HTR-8/SVneo (cell line): ENCODE measurements at places on chromosomes 7 and 10.

DNA sequence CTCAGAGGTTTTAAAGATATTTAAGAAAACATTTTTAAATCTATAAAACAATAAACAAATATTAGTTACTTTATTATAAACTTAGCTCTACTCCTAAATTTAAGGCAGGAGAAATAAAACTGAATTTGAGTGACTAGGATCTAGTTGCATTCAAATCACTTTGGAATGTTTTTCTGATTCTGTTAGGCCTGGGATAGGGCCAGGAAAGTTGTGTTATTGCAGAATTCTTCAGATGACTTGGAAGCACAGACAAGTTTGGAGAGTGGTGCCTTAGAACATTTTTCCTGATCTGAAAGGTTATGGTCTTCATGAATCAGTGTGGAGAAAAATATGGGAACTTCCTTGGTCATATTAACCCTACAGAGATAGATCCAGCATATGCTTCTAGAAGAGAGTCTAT is 15.6 kb upstream of the SLC25A13 start:
- DNase-seq: no peak

GRCh38 chr7:92731335-92732063 is 104.9 kb downstream of the CDK6 start:
- DNase-seq: no peak

DNA sequence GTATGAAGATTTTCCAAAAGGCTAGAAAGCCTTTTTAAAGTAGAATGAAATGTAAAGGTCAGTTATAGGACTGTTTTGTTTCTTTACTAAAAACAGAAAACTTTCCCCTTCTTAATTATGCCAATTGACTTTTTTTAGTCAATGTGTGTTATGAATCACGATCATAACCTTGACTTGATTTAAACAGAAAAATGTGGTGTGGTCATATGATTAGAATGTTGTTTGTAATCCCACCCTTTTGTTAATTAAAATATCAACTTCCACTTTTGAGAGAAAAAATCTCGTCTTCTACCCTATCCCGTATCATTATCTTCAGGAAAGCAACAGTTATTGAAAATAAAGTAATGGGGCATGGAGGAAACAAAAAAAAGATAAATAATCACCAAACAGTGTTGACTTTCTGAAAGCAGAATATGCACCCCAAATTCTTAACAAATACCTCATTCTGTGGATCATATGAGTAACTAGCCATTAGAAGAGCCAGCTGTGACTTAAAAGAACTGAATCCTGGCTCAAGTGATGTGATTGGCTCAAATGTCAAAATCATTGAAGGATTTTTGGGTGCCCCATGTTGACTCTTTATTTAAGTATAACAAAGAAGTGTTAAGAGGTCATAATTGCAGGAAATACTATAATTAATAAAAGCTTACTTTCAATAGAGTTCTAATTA is 32.3 kb upstream of the SLC16A12 start:
- DNase-seq: no peak

DNA sequence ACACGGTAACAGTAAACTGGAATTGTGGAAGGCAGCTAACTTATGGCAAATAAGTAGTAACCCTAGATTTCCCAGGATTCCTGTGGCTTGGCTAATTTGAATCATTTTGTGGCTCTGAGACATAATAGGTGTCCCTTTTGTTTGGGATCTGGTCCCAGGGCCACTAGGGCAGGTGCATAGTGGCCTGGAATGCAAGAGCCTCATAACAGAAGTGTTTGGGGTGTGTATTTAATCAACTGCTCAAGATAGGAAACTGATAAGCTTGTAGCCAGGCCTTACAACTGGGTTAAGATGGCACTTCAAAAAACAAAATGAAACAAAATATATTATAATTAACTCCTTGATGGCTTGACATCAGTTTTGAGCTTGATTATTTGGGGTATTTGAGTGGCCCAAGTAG is 541.8 kb downstream of the ETV1 start:
- DNase-seq: no peak

DNA sequence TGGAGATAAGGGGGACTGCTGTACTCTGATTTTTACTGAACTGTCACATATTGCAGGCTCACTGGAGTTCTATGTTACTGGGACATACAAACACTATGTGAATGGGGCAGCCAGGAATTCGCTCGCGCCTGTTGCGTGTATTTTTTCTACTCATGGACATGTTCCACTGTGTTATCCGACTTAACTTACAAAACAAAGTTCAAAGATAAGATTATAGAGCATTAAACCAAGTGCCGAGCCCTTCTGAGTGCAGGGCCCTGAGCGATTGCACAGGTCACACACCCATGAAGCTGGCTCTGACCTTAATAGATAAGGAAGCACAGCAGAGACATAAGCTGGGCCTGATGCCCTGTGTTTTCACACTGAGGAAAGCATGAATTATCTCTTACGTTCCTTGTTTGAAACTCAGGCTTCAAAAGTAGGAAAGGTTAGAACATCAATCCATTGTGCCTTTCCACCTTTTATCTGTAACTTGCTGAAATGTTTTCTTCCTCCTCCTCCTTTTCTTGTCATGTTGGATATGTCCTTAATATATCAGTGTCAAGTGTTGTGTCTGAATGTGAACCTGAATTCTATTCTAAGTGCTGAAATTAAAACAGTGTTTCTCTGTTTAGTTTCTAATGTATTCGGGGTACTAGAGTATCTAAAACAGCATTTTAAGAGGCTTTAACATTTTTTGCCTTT is 273.8 kb downstream of the AUTS2 start:
- no peak for DNase-seq

- DNase-seq: no peak
These were observed 61.9 kb downstream of the CREB5 start for GRCh38 chr7:28474282-28474638.

DNA sequence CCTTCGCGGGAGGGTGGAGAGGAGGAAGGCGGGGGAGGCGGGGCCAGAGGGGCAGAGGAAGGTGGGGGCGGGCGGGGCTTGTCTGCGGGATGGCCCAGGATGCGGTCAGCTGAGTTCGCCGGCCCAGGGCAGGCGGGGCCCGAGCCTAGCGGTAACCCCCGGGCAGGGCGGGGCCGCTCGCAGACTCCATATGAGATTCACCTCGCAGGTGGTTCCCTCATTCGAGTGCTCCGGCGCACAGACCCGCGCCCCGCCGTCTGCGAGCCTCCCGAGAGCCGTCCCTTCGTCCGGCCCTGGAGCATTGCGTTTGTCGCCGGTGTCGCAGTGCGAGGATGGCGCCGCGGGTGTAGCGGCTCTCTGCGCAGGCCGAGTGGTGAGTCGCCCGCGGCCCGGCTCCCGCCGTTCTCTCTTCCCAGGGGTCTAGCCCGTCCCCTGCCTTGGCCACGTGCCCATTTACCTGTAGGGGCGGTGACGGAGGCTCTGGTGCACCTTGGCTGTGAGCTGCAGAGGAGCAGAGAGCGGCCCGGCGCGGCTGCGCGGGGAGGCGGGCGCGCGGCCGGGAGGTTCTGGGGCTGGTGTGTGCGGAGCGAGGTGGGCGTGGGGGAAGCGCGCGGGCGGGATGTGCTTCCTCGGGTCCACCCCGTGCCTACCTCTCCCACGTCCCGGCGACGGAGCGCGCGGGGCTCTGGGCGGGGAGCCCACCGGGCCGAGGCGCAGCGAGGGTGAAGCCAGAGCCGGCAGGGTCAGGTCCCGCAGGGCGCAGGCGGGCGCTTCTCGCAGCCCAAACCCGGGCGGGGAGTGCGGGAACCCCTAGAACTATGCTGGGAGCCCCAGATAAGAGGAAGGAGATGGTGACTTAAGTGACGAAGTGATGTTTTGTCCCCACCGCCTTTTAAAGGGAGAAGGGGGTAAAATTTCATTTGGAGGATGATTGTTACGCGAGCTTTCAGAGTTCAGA is at the start of gene UPP1:
Gene UPP1 (plus strand): TSS at position 220 of the 958 bp plus-strand sequence. CDS start 5,519 bp downstream, outside the sequence.
- peak; percentile 70 for DNase-seq

- DNase-seq: no peak
These were observed 877.2 kb downstream of the CNTNAP2 start for GRCh38 chr7:146993764-146994163.

GRCh38 chr7:74480861-74481417 is 27.2 kb downstream of the GTF2IRD1 start:
- DNase-seq: no peak

DNA sequence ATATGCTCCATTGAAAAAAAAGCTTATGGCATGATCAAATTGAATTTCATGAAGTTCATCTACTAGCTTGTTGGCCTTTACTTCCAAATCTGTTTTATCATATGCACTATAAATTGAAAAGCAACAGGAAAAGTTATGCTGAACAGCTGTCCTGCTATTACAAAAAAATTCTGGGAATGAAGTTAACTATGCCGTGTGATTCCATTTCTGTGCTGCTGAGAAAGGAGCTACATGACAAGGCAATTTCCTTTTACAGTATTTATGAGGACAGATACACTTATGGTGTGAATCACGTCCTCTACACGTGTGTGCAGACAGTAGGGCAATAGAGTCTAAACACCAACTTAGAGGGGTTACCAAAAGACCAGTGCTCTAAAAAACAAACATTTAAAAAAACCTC is 426.5 kb upstream of the AKR1E2 start:
- no peak for DNase-seq

GRCh38 chr10:101031796-101032636 is 982 bp downstream of the SFXN3 start:
- DNase-seq: peak; percentile 56
